ENCODE measurements at places on chromosomes 5 and 9. TPM values are rescaled to one million over a fixed set of nuclear protein-coding genes. Genes with fewer than 3 reads are reported as not detected.
A peak's percentile ranks its signal among the peaks of the same experiment; 100 is the strongest.

GRCh38 chr9:69155341-69156030, 18.6 kb upstream of the TJP2 start:
- H3K27ac ChIP-seq = peak overlapping the region; percentile 53
- no peaks in the 10 kb centered on the region for H3K27me3 ChIP-seq
- peaks cover 43% of the 10 kb centered on the region for H3K4me1 ChIP-seq
- no peak overlapping the region for H3K4me3 ChIP-seq

PRSS3 gene
- total RNA-seq = 1.9 TPM

GRCh38 chr5:94094793-94095441, 353.5 kb upstream of the POU5F2 start:
- no peak overlapping the region for H3K4me3 ChIP-seq
- H3K4me1 ChIP-seq = no peaks in the 10 kb centered on the region
- no peaks in the 10 kb centered on the region for H3K27me3 ChIP-seq
- no peak for DNase-seq
- no peaks in the 10 kb centered on the region for H3K36me3 ChIP-seq
- H3K27ac ChIP-seq = no peak overlapping the region

- no peaks in the 10 kb centered on the region for H3K27me3 ChIP-seq
- DNase-seq = no peak
- H3K4me1 ChIP-seq = no peaks in the 10 kb centered on the region
Measured at GRCh38 chr5:96459313-96460121, 26.5 kb upstream of the PCSK1 start.

- no peaks in the 10 kb centered on the region for H3K36me3 ChIP-seq
- DNase-seq = peak; percentile 38
- peak overlapping the region; percentile 62 for H3K4me3 ChIP-seq
- no peaks in the 10 kb centered on the region for H3K27me3 ChIP-seq
- peak overlapping the region; percentile 68 for H3K27ac ChIP-seq
Measured at GRCh38 chr9:13278368-13279246, 885 bp downstream of the MPDZ start.

GRCh38 chr9:119689879-119690278, 320.6 kb upstream of the BRINP1 start:
- no peak overlapping the region for H3K4me3 ChIP-seq
- no peak for DNase-seq
- no peaks in the 10 kb centered on the region for H3K4me1 ChIP-seq
- H3K36me3 ChIP-seq = no peaks in the 10 kb centered on the region
